NCI-H69 (cell line): ENCODE measurements at places on chromosomes 7 and 10.

- no peak for DNase-seq
These were observed 770.9 kb downstream of the TNS3 start for GRCh38 chr7:46810986-46811385.

- DNase-seq: no peak
These were observed 150.7 kb upstream of the BET1 start for GRCh38 chr7:94154858-94155257.

DNA sequence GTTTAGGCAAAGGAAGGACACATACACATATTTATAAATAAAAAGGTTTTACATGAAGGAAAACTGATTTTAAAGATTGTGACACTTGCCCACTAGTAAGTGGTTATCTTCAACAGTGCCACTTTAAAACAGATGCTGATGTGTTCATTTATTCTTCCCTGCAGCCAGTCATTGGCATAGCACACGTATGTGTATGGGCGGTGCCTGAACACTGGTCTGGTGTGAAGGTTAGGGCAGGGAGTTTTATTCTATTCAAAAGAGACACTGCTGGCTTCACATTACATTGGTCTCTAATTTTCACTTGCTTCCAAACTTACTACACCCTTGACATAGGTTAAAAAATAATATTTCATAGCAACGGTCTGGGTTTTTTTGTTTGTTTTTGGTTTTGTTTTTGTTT, 57.9 kb downstream of the NOD1 start:
- peak; percentile 47 for DNase-seq

- DNase-seq: no peak
These were observed 19.4 kb downstream of the PON3 start for GRCh38 chr7:95376632-95377400.

DNA sequence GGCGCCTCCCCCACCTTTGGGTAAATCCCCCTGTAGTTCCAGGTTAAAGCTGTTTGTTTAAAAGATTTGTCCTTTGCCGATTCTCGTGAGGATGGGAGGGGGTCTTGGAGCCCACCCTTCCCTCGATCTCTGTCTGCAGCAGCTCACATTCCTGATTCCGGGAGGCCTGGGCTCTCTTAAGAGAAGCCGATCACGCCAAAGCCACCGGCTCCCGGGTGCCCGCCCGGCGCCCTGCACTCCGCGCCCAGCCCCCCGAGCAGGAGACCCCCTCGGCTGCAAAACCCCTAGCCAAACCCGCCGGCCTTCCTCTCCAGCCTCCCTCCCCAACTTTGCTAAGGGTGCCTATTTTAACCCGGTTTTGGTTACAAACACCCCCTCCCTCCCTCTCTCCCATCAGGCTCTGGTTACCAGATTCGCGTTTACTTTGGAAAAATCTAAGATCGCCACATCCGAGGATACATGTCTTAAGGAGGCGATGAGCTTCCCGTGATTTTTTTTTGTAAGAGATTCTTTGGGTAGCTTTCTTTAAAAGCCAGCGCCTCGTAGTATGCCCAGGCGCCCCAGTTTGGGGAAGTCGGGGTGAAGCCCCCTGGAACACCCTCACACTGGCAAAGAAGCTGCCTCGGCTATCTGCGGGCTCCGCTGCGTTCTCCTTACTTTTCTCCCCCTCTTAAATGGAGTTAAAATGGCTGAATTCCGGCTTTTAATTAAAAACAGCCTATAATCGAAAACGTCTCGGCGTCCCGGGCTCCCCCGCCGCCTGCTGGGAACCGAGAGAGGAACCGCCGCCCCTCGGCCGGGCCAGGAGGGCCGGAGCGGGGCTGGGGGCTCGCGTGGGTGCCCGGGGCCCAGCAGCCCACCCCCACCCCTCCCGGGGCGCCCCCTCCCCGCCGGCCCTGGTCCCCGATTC, 983 bp downstream of the TNRC18 start:
- peak; percentile 70 for DNase-seq

DNA sequence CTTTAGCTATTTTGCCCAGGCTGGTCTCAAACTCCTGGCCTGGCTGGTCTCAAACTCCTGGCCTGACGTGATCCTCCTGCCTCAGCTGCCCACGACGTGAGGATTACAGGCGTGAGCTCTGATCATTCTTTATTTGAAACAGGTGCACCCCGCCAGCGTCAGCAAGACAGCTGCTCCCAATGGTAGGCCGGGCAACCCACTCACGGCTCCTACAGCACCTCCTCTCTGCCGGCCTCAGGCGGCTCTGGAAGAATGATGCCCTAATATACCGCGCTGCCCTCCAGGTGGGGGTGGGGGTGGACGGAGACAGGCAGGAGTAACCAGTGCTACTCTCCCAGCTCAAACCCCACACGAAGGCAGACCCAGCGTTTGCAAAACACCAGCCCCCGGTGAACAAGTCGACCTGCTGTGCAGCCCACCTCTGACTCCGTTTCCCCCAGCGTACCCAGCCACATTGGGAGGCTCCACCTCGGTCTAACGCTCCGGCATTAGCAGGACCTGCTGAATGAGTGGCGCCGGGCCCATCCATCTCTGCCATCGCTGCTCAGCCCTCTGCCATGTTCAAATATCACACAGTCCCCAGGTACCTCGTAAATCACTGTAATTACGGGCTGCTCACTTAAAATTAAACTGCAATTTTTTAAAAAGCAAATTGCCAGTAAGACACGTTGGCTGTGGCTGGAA, 148.6 kb downstream of the ELFN1 start:
- DNase-seq: peak; percentile 93

DNA sequence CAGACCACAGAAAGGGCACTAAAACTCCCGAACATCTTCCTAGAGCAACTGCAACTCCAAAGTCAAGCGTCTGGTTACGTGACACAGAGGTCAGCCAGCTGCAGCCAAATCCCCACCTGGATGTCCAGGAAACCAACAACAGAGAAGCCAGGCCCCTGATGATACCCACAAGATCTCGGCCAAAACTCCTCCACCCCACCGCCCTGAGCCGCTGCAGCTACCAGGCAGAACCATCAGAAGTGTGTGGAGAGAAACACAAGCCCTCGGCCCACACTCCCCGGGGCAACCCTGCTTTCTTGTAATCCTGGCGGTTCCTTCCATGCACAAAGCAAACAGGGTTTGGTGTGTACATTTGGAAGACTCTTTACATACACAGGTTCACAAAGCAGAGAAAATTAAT, 8.7 kb downstream of the CHST15 start:
- peak; percentile 39 for DNase-seq

DNA sequence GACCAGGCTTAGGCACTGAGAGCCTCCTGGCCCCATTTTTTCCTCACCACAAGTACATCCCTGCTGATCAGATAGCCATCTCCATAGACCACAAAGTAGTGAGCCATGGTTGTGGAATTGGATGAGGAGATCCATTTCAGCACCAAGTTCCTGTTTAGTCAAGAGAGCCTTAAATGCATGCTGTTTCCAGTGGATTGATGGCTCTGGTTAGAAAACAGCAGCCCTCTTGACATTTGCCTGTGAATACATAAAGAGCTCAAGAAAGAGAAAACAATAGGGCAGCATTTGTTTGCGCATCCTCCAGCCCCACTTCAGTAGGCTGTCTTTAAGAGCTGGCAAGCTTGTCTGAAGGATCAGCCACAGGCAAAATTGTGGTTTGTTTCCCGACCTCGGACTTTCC, 251.2 kb downstream of the POU6F2 start:
- DNase-seq: peak; percentile 39
